ENCODE measurements at places on chromosomes 6 and 20. TPM values are rescaled to one million over a fixed set of nuclear protein-coding genes. Genes with fewer than 3 reads are reported as not detected.

The GJA10 gene
- polyA plus RNA-seq: not detected

The PRSS35 gene
- polyA plus RNA-seq: 28.1 TPM

The MATN4 gene
- polyA plus RNA-seq: 0.50 TPM

DNA sequence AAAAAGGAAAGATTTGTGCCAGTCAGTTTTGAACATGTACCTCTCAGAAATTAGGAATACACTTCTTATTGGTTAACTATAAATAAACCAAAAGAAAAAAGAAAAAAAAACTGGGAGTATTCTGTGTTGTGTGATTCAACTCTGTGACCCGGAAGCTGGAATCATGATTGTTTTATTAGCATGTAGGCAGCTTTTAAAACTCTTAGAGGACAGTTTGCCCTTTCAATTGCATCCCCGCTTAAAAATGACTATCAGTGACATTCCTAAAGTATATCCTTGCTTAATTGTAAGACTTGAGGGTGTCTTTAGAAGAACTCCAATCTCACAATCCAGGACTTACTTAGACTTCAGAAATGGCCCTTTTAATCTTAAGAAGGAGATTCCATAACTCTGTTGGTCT is 29.1 kb upstream of the TENT5A start:
- DNase-seq: no peak

DNA sequence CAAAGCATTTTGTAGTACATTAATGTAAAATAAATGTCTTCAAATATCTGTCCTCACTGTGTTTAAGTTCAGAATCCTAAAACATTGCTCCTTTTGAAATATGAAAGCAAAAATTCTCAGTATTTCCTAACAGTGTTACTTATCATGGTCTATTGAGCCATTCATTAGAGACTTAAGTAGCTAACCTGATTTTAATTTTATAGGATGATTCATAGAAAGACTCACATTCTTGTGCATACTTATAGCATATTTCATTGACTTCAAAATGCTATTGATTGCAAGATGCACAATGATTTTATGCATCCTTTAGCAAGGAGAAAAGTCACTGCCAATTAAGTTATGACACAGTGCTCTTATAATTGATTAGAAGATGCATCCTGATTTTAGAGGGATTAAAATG is 85.7 kb downstream of the HIVEP1 start:
- DNase-seq: no peak

GRCh38 chr6:130744576-130745366 is 82.4 kb upstream of the SMLR1 start:
- DNase-seq: no peak

DNA sequence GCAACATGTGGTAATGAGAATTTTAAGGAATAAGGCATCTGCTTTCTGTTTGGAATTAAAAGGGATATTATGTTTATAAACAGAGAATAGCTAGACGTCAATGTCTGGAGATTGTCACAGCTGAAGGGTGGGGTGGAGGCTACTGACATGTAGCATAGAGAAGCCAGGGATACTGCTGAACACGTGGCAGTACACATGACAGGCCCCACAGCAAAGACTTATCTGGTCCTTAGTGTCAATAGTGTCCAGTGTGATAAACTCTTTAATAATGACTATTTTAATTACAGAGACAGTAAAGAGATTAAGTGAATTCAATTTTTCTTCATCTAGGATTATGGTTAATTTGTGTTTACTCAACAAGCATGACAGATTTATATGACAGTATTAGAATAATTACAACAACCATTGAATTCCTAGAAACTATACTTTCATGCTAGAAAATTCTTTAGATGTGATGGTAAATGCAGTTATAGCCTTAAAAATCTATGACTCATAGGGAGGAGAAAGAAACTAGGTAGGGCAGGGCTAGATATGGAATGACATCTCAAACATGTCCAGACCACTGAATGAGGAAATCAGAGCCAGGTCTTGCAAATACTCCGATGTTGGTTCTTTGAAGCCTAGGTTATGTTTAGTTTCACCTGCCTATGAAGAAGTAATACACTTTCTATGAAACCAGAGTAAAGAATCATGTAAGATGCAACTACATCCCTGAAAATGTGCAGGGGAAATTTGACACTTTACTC is 399.5 kb downstream of the PHF3 start:
- peak; percentile 46 for DNase-seq

DNA sequence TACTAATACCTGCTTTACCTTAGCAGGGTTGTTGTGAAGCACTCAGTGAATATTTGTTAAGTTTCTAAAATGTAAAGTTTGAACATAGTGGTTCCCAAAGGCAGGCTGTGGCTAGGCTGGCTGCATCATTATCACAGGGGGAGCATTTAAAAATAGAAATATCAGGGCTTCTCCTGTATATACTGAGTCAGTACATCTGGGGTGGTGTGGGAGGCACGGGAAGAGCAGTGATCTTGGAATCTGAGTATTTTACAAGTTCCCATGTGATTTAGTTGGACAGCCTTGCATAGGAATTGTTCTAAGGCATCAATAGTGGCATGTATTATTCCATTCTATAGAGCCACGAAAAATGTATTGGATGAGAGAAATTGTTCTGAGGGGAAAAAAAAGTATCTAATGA is 8.0 kb downstream of the CDC5L start:
- no peak for DNase-seq

- no peak for DNase-seq
These were observed 25.7 kb downstream of the FOXC1 start for GRCh38 chr6:1635305-1636010.

Measured in hepatocyte (in vitro differentiated cells).